ENCODE measurements at places on chromosomes 11 and 22. TPM values are rescaled to one million over a fixed set of nuclear protein-coding genes. Genes with fewer than 3 reads are reported as not detected.

CHRM1 gene
- not detected for total RNA-seq

UBE4A gene
- 40.2 TPM for total RNA-seq

SHANK3 gene
- 27.8 TPM for total RNA-seq

DNAJB13 gene
- total RNA-seq = 0.15 TPM

DERL3 gene
- 3.1 TPM for total RNA-seq

OR52I1 gene
- not detected for total RNA-seq

DRD4 gene
- not detected for total RNA-seq

MAJIN gene
- not detected for total RNA-seq

SCGB1D2 gene
- total RNA-seq = not detected

CHEK1 gene
- total RNA-seq = 34.8 TPM

PGA4 gene
- total RNA-seq = not detected

BRSK2 gene
- total RNA-seq = not detected

NLRP14 gene
- total RNA-seq = not detected

PKDREJ gene
- not detected for total RNA-seq

SLC25A17 gene
- total RNA-seq = 17.1 TPM

OR10A6 gene
- total RNA-seq = not detected

MYBPC3 gene
- total RNA-seq = not detected

LUZP2 gene
- not detected for total RNA-seq

STIM1 gene
- 14.1 TPM for total RNA-seq

SCGB2A2 gene
- total RNA-seq = not detected

PLAAT4 gene
- total RNA-seq = 12.7 TPM

OR51E2 gene
- total RNA-seq = not detected

POU2AF2 gene
- total RNA-seq = not detected

ARFGAP3 gene
- 41.7 TPM for total RNA-seq

TTC28 gene
- 24.9 TPM for total RNA-seq

SERGEF gene
- total RNA-seq = 11.6 TPM

SLC1A2 gene
- not detected for total RNA-seq

HRAS gene
- total RNA-seq = 102 TPM

All from mammary microvascular endothelial cell (primary cell).